ENCODE measurements at places on chromosomes 12 and 14. TPM values are rescaled to one million over a fixed set of nuclear protein-coding genes. Genes with fewer than 3 reads are reported as not detected.

- H3K27me3 ChIP-seq, result no peaks in the 10 kb centered on the region
- no peaks in the 10 kb centered on the region for H3K36me3 ChIP-seq
- no peaks in the 10 kb centered on the region for H3K4me1 ChIP-seq
- DNase-seq, result no peak
- no peak overlapping the region for H3K4me3 ChIP-seq
Observed at GRCh38 chr12:71220260-71220659, 62.5 kb upstream of the TSPAN8 start.

SLC10A1 gene
- not detected for total RNA-seq

- DNase-seq, result no peak
- peaks cover 19% of the 10 kb centered on the region for H3K36me3 ChIP-seq
- H3K27ac ChIP-seq, result no peak overlapping the region
Observed at GRCh38 chr12:132561427-132562156, 48.8 kb downstream of the LRCOL1 start.

DNA sequence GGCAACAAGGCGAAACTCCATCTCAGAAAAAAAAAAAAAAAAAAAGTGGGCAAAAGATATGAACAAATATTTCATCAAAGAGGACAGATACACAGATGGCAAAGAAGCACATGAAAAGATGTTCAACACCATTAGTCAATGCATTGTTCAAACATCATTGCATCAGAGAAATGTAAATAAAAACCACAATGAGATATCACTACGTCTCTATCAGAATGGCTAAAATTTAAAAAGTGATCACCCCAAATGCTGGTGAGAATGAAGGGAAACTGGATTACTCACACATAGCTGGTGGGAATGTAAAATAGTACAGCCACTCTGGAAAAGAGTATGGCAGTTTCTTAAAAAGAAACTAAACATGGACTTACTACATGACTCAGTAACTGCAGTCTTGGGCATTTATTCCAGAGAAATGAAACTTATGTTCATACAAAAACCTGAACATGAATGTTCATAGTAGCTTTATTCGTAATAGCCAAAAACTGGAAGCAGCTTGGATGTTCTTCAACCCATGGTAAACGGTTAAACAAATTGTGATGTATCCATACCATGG lies 3.6 kb downstream of the L2HGDH start:
- H3K4me3 ChIP-seq, result no peak overlapping the region
- no peaks in the 10 kb centered on the region for H3K36me3 ChIP-seq
- no peaks in the 10 kb centered on the region for H3K27me3 ChIP-seq
- DNase-seq, result no peak
- no peak overlapping the region for H3K27ac ChIP-seq

KRT72 gene
- total RNA-seq, result not detected

GRCh38 chr14:61498303-61498702 lies 176.9 kb downstream of the PRKCH start:
- no peaks in the 10 kb centered on the region for H3K4me1 ChIP-seq
- no peak overlapping the region for H3K4me3 ChIP-seq
- H3K27ac ChIP-seq, result peak overlapping the region; percentile 42
- no peak for DNase-seq
- no peaks in the 10 kb centered on the region for H3K36me3 ChIP-seq

INTS13 gene
- total RNA-seq, result 12.4 TPM

Measured in tibial nerve (tissue), 4 donors.